ENCODE measurements at places on chromosomes 12 and 14.

DNA sequence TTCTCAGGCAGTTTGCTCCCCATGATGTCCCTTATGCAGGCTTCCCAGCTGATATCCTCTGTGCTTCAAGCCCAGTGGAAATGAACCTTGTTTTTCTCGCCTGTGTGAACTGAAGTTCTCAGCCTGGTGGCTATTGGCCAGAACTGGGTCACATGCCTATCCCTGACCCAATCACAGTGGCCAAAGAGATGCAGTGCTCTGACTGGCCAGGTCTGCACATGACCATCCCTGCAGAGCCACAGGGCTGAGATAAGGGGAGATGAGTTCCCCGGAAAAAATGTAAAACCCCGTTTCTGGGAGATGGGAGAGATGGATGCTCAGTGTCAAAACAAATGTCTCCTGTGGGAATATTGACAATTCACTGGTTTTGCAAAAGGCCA lies 34.7 kb upstream of the FZD10 start:
- DNase-seq, result no peak

DNA sequence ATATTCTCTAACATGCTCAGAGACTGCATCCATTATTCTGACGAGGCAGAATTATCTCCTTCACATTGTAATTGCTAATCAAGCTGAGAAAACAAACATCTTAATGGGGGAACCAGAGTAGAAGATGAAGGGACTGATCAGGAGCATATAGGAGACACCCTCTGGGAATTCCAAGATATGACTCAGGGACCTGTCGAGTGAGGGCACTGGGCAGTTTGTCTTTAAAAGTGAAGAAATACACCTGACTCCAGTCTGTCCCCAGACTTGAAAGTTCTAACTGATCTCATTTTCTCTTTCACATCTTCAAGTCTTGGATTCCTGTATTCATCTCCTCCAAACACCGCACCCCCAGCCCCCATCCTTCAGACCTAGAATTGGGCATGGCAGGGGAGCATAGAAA lies 226.9 kb upstream of the PLXNC1 start:
- DNase-seq, result no peak

DNA sequence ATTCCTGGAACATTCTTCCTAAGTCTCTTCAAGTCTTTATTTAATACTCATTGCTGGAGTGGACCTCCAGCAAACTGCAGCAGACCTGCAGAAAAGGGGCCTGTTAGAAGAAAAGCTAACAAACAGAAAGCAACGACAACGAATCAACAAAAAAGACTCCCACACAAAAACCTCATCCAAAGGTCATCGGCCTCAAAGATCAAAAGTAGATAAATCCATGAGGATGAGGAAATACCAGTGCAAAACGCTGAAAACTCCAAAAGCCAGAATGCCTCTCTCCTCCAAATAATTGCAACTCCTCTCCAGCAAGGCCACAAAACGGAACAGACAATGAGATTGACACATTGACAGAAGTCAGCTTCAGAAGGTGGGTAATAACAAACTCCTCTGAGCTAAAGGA lies 472.2 kb downstream of the C12orf50 start:
- no peak for DNase-seq

DNA sequence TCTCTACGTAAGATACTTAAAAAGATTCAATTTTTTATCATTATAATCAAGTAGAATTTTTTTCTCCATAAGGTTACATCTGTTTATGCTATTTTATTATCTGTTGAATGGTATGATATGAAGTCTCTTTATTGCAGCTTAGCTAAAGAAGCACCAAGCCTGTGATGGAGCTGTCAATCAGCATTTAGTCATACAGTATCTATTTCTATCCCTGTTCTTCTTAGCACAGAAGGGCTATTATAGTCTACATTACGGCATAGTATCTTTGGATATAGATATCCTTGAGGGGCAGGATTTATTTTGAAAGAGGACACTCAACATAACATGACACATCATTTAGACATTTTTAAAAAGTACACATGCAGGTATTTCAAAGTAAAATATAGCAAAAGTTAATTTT lies 277.1 kb downstream of the FOXG1 start:
- no peak for DNase-seq

DNA sequence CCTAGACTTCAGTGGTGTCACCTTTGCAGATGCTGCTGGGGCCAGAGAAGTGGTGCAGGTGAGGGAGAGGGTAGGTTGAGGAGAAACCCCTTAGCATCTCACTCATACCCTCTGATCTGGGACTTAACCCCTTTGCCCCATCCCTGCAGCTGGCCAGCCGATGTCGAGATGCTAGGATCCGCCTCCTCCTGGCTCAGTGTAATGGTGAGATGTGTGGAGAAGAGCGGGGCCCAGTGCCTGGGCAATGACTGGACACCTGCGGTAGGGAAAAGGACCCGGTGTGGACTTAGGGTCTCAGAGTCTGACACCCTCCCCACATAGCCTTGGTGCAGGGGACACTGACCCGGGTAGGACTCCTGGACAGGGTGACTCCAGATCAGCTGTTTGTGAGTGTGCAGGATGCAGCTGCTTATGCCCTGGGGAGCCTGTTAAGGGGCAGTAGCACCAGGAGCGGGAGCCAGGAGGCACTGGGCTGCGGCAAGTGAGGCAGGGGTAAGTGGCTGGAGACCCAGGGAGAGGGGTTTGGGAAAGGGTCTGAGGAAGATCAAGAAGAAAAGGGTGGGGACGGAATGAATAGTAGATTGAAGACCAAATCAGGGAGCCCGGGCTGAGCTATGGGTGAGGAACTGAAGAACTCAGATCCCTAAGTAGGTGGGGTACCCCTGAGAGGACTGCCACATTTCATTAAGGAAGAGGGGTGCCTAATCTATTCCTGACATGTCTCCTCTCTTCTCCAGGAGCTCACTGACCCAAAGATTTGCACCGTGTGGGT lies 7.6 kb downstream of the B4GALNT1 start:
- no peak for DNase-seq

GRCh38 chr12:51262758-51263177 lies 7.4 kb downstream of the SMAGP start:
- peak; percentile 63 for DNase-seq

GRCh38 chr12:99759444-99759843 lies 111.9 kb downstream of the GARIN6 start:
- no peak for DNase-seq

DNA sequence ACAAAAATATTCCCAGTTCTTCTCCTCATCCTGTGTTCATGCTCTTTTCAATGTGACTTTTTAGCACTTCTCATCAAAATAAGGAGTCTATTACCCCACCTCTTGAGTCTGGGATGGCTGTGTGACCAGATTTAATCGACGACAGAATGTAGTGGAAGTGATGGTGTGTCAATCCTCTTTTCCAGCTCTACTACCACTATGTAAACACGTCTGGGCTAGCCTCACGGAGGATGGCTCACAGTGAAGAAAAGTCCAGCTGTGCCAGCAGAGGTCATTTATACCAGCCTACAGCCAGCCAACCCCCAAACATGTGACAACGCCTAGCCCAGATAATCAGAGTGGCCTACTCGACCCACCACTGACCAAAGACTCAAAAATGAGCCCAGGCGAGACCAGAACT lies 37.3 kb upstream of the FGF6 start:
- no peak for DNase-seq

- no peak for DNase-seq
These were observed 86.0 kb upstream of the SLC38A2 start for GRCh38 chr12:46458500-46459102.

DNA sequence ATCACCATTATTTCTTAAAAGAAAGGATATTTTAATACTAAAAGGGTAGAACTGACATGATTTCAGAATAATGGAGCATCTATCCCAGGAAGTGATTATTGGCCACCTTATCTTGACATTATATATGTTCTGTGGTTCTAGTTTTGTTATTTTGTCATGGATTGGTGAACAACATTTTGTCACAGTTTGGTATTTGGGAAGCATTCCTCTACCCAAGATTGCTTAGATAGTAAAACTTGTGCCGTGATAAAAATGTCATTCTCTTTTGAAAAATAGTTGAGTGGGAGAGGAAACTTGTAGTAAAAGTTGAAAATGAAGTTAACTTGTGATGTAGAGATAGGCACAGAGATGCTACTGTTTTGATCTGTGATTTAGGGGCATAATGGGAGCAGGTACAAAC lies 65.7 kb downstream of the TMX1 start:
- no peak for DNase-seq

DNA sequence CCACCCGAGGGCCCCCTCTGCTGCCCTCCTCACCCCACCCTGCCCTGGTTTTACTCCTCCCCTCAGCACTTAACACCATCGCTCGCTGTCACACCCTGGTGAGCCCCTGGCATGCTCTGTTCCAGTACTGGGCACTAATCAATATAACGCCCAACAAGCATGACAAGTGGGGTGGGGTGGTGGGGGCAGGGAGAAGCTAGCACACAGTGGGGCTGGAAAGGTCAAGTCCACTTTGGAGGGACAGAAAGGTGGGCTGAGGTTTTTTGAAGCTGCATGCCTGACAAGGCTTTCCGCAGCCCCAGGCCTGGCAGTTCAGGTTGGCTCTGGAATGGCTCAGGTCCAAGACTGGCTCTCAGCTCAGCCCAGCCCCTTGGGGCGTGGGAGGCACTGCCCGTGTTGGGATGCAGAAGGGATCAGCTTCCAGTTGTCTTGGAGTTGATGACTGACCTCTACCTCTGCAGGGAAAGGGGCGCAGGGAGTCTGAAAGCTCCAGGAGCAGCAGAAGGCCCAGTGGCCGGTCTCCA lies 34.1 kb downstream of the PLEKHG3 start:
- DNase-seq, result no peak

- no peak for DNase-seq
These were observed 60.8 kb upstream of the HSPB8 start for GRCh38 chr12:119117936-119118335.

GRCh38 chr14:90381999-90382451 lies 14.8 kb upstream of the CALM1 start:
- DNase-seq, result no peak

DNA sequence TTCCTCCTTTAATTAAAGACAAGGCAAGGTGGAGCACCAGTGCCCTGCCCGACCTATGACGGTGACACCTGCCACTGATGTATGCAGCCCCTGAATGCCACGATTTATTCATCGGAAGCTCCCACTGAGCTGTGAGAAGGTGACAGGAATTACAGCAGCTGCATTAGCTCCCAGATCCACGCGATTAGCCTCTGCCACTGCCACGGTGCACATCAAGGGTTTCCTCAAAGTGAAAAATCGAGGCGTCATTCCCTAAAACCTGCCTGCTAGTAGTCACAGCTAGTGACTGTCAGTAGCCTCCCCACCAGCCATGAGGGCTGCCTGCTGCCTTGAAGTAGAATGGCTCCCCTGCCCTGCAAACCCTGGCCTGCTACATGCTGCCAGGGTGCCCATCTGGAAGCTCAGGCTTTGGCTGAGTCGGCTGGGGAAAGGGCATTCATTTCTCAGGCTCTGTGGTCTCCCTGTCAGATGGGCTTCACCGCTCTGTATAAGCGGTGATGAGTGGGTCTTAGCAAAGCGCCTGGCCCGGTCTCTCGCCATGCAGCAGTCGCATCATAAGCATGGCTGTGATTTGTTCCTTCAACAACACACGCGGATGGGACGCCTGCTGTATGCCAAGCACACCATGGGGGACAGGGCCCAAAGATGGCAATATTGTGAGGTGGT lies 8.2 kb upstream of the BCL11B start:
- no peak for DNase-seq

GRCh38 chr12:12899530-12900380 lies 8.4 kb downstream of the GPRC5A start:
- DNase-seq, result no peak

- DNase-seq, result peak; percentile 78
These were observed 4.7 kb downstream of the RPL36AL start for GRCh38 chr14:49615776-49616175.

GRCh38 chr14:91402771-91403600 lies 14.6 kb downstream of the CCDC88C start:
- peak; percentile 98 for DNase-seq

- no peak for DNase-seq
These were observed 25.1 kb upstream of the OASL start for GRCh38 chr12:121064116-121064515.

GRCh38 chr12:110149086-110149660 lies 25.0 kb downstream of the IFT81 start:
- DNase-seq, result no peak

GRCh38 chr12:131196220-131196619 lies 242.5 kb downstream of the ADGRD1 start:
- DNase-seq, result no peak

GRCh38 chr12:117402363-117402762 lies 40.9 kb upstream of the NOS1 start:
- DNase-seq, result no peak

DNA sequence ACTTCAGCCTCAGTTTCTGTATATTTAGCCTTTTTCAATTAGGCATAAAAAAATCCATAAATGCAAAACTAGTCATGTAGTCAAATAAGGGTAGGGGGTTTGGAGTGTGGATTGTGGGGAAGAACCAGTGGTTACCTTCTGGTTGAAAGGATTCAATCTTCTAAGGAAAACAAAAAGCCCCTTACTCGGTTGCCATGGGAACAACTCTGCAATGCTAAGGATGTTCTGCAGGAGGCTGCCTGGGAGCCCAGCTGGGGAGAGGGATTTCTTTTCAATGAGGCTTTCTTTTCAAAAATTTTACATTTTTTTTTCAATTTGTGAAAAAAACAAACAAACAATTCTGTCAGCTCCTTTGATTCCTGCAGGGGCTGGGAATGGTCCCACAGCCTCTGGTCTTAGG lies 67.2 kb downstream of the SLC8A3 start:
- no peak for DNase-seq

GRCh38 chr12:69908203-69908602 lies 83.2 kb downstream of the MYRFL start:
- no peak for DNase-seq

- DNase-seq, result no peak
These were observed 69.7 kb downstream of the C14orf132 start for GRCh38 chr14:96108911-96109310.

DNA sequence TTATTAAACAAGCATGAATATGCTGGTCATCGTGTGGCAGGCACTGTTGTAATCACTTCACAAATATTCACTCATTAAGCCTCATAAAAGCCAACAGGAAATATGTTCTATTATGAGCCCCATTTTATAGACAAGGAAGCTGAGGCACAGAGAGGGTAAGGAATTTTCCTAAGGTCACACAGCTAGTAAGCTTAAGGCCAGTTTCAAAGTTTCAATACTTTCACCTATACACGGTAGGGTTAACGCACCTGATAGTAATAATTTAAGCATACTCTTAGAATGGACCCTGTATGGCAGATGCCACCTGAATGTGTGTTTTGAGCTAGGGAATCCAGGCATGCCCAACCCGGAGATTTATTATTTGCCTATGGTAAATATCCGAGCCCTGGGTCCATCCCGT lies 39.8 kb downstream of the EGLN3 start:
- no peak for DNase-seq

DNA sequence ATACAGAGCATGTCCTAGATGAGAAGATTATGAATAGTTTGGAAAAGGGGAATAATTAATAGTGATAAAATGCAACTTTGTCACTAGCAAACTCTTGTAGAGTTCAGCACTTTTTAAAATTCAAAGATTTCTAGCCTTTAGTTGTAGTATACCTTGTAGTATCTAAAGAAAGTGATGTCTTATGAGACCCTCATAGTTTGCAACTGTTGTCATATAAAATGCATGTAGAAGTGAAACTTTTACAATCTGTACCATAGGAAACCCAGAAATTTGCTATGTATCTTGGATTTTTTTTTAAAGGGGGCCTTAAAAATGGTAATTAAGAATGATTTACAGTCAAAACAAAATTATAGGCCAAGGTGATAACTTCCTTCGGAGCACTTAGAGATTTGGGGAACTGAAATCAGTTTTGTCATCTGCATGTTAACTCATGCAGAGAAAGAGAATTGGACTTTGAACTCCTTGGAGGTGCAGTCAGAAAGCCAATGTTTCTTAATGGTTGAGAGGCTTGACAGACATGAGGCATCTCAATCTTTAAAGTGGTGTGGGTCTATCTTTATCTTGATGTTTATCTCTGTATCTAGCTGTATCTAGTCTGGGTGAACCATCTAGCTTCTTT lies 1.3 kb downstream of the LRRK2 start:
- no peak for DNase-seq

All from hematopoietic multipotent progenitor cell treated with erythropoietin and hydrocortisone succinate and interleukin-3 and kit ligand, for 8 days (in vitro differentiated cells).